ENCODE measurements at places on chromosomes 1 and 21.

- DNase-seq, result no peak
Measured at GRCh38 chr1:11525516-11525915, 46.6 kb downstream of the DISP3 start.

DNA sequence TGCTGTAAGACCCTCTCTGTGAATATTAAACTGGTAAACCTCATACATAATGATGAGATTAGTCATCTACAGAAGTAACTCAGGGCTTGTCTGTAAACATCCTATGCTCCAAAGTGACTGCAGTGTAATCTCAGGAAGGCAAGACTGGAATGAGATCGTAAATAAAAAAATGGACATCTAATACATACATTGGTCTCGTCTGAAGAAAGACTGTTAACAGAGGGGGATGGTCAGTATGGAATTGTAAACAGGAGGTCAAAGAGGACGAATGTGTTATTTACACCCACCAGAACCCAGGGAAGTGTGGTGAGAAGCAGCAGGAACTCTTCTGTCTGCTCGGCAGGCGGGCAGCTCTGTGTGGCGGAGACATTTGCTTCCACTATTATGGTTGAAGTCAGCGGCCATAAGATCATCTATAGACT lies 51.4 kb downstream of the DISC1 start:
- no peak for DNase-seq

- DNase-seq, result no peak
Measured at GRCh38 chr1:12255913-12256312, 26.1 kb downstream of the VPS13D start.

DNA sequence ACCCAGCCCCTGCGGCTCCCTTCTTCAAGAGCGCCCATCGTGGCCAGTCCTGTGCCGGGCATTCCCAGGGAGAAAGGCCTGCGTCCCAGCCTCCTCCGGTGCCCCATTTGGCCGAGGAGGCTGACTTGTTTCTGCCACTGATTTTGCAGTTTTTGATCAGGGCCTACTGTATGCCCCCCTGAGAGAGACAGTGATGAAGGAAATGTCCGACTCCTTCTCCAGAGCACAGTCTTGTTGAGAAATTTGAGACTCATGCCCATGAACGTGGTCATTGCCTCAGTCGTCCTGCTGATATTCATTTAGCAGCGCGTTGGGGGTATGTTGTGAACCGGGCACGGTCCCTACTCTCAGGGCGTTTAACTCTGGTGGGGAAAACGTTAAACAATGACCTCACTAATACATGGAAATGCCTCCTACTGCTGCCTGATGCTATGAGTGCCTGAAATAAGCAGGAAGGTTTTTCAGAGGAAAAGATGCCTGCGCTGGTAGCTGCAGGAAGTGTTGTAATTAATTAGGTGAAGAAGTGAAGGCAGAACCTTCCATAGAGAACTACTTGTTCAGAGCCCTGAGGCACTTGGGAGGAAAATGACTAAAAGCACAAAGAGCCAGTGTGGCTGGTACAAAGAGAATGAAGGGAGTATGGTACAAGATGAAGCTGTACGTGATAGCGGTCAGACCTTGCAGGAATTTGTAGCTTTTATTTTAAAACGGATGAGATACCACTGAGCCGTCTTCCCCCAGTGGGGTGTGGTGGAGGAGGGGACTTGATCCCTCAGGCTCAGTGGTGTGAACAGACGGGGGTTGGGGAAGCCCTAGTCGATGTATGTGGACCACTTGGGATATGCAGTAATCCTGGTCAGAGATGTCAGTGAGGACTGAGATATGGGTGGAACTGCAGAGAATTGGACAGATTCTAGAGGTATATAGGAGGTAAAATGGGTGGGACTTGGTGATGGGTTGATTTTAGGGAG lies 730 bp downstream of the ZCCHC17 start:
- DNase-seq, result no peak

GRCh38 chr1:110756506-110756905 lies 81.8 kb upstream of the KCNA3 start:
- DNase-seq, result no peak

Measured in stimulated activated CD4-positive, alpha-beta T cell treated with anti-CD3 and anti-CD28 coated beads, Interleukin-1b, Interleukin-23, amount 100 ng/mL, for 1 hour (primary cell).